Activated naive CD4-positive, alpha-beta T cell treated with anti-CD3 and anti-CD28 coated beads, Interleukin-2, amount 10 ng/mL, durations not matched to agents 7 days and 5 days (primary cell): ENCODE measurements at places on chromosomes 3 and 15.

DNA sequence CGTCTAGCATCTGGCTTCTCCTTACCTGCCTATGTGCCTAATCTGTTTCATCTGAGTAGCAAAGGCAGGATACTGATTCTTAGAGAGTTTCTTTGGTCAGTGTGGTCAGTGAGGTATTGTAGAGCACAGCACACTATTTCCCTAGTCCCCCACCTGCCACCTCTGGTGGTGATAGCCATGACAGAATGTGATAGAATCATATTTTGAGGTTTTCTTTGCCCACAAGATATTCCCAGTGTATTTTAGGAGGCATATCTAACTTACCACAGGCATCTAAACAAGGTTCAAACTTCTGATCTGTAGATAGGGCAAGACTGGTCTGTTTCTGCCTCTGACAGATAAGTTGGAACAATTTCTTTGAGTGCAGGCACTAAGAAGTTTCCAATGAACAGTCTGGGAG, 188.0 kb downstream of the SOX2 start:
- no peak for DNase-seq

DNA sequence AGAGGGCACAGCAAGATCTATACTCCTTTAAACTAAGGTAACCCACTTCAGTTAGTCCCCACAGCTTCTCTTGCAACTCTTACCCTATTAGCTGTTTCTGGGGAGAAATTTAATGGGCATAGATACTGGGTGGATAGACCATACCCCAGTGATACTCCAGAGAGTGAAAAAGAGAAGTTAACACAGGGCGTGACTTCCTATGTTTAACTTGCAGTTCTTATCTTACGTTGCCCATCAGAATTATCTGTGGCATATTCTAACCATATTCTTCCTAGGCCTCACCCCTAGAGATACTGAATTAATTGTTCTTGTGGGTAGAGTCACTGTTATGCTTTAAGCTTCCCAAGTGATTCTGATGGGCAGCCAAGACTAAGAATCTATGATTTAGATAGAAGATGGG, 485.4 kb upstream of the TPRG1 start:
- no peak for DNase-seq

DNA sequence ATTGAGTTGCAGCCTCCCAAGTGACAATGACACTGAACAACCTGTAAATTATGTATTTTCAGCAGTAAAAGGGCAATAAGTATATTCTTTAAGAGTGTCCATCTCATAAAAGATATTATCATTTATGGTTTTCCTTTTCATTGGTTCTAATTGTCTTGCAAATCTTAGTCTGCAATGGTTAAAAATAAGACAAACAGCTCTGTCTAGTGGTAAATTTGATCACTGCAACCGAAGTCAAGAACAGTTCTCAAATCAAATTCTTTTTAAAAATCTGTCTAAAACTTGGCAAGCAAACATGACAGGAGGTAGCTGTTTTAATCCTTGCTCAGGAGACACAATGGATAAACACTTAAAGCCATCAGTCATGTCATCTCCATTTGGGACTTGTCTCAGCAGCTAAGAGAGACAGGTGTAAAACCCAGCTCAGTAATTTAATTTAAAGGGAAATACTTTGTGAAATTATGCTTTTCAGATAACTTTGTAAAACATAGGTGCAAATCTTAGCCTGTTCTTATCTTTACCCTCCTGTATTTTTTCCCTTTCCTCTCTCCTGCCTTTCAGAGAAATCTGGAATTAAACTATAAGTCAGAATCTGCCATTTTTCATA, 150.3 kb upstream of the ARHGEF26 start:
- no peak for DNase-seq

DNA sequence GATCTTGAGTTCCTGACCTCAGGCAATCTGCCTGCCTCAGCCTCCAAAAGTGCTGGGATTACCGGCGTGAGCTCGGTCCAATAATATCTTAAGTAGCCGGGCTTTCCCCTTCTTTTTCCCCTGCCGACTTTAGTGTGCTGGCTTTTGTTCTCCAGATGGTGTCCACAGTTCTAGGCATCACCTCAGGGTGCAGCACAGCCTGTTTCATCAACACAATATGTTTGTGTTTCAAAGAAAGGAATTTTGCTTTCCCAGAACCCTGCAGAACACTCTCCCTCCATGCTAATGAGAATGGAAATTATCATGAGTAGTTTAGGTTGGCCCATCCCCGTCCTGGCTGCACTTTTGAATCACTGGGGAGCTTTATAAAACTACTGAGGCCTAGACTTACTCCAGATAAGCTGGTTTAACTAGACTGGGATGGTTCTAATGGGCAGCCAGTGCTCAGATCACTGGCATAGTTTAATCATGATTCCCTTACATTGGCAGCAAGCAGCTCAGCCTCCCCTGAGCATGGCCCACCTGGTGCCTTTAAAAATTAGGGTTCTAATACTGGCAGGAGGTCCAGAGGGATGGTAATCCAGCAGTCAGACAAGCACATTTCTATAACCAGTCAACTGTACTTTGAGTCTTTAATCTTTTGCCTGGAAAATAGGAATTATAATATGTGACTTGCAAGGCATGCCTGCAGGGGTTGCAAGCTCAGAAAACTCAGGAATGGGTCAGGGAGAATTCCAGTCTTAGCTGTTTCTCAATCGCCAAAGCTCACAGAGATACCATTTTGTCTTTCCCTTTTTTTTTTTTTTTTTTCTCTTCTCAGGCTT, 127.6 kb upstream of the RASGRP1 start:
- DNase-seq, result no peak

- DNase-seq, result no peak
Measured at GRCh38 chr15:76223521-76223920, 87.7 kb downstream of the ETFA start.

- DNase-seq, result no peak
Measured at GRCh38 chr3:37179144-37179967, 5.0 kb upstream of the LRRFIP2 start.

DNA sequence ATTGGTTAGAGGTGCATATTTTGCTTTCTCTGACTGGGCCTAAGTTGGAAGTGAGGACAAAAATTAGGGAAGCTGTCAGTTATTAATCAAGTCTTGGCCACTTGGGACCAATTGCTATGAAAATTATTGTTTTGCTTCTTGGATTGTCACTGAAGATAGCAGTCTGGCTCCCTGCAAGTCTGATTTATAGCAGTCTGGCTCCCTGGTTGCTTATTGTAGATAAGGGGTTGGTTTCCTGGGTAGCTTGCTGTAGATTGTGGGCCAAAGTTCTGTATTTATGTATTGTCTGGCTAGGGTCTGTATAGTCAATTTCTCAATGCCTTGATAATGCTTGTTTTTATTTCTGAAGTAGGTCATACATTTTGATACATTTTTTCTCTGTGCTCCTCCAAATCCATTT, 13.3 kb upstream of the DRD3 start:
- DNase-seq, result no peak

DNA sequence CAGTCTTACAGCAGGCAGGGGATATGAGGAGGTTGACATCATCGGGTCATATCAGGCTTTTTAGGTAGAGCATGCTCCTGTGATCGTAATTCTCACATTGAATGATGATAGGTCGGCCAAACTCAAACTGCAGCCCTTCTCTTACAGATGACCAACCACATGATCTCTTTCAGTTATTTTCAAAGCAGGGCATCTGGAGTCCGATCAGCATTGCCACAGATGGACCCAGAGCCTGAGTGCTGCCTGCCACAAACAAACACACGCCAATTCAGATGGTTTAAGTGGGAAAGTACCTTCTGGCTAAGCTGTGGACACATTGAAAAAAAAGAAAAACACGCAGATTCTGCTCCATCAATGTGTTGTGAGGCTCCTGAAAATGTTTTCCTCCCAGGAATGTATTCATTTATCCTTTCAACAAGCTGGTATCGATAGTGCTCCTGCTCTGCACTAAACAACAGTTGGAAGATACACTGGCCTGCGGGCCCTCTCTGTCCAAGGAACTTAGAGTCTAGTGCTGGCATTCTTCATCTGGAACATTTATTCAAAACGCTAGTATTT, 31.2 kb downstream of the ARPP21 start:
- DNase-seq, result no peak

DNA sequence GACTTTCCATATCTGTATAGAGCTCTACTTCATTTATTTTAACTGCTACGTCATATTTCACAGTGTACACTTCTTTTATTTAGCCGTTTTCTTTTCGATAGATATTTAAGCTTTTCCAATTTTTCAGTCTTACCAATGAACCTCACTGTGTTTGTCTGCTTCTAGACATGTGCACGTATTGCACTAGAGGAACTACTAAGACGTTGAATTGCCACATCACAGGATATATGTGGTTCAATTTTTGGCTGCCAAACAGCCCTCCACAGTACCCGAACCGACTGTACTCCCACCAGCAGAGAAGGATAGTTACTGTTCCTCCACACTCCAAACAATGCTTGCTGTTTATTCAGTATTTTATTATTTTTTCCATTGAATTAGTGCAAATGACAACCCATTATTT, 2.0 kb downstream of the NR1I2 start:
- no peak for DNase-seq

DNA sequence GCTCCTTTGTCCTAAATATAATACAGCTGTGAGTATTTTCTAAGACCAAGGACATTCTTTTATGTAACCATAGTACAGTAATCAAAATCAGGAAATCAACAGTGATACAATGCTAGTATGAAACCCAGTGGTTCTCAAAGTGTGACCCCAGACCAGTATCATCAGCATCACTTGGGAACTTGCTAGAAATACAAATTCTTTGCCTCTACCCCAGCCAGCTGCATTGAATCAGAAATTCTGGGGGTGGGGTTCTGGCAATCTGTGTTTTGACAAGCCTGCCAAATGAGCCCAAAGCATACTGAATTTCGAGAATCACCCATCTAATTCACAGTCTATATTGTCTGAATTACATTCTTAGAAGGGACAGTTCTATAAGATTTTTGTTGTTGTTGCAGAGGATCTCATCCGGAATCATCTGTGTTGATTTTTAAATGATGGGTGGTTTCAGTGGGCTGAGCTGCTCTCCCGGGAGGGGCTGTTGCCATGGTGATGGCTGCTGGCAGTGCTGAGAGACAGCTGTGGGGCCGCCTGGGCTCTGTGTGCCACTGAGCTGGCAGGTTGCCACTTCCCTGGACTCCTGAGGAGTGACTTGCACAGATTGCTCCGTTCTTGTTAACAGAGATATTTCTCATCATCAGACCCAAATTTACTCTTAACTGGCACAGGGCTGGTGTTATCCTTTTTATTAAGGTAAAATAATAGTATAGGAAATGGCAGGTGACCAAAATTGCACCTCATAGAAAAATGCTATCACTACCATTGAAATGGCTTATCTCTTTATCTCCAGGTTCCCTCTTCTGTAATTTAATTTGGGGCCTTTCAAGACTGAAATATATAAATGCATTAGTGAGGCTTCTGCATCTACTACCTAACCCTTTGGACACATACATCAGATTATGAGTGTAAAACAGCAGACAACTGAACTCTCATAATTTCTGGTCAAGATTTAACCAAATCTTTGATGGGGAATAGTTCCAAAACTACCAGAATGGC, 56.5 kb downstream of the NEK11 start:
- DNase-seq, result no peak

DNA sequence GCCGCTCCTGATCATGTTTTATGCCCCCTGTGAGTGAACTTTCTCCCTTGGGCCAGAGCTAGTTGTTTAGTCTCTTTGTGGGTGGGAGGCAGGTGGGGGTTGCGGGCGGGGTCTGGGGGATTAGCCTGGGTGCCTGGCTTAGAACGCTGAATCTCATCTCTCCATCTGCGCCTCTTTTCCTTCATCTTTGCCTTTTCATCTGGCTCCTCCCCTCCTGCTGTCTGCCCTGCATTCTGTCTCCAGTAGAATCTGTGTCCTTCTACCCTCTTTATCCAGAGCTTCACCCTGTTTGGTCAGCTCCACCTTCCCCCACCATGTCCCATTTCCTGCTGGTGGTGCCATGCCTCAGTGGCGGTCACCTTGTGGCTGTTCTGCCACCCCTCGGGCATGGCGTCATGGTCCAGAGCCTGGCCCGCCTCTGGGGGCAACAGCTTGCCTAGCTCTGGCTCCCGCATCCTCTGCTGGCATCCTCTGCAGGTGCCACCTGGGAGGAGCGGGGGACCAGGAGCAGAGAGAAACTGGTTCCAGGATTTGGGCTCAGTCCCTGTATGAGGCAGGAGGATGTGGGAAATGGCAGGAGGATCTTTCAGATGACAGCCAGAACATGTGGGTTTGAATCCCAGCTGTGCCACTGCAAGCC, 44.3 kb downstream of the PDIA5 start:
- no peak for DNase-seq

GRCh38 chr15:69595009-69595791, 142.6 kb downstream of the RPLP1 start:
- DNase-seq, result no peak

DNA sequence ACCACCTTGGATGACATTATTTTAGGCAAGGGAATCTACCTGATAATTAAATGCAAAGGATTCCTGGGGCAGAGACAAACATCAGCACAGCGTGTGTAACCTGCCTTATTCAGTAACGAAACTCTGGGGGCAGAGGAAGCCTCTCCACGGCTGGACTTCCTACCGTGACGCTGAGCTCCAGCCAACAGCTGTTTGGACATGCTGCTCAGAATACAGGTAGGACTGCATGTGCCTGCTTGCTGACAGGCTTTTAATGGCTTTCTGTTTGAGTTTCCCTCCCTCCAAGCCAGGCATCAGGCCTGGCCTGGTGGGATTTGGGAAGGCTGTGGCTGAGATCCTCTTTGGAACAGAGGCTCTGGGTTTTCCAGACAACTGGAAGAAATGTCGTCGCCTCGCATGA, 150.6 kb downstream of the ADAMTS17 start:
- no peak for DNase-seq

DNA sequence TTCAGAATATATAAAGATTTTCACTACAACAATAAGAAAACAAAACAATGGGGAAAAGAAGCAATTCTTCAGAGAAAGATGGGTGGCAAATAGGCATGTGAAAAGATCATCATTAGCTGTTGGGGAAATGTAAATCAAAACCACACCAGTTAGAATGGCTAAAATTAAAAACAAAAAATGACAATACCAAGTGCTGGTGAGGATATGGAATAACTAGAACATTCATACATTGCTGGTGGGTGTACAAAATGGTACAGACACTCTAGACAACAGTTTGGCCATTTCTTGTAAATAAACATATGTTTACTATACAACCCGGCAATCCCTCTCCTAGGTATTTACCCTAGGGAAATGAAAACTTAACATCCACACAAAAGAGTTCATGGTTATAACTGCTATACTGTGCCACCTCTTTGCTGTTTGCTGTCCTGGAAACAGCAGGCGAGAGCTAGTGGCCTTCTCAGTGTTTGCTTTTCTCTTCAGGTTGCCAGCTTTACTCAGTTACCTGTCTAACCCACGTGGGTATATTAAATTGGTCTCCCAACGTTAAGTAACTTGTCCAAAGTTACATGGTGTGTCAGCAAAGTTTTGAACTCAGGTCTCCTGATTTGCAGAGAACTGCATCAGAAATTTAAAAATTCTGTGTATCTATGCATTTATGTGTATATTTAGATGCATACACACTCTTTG, 4.6 kb upstream of the NIT2 start:
- no peak for DNase-seq

DNA sequence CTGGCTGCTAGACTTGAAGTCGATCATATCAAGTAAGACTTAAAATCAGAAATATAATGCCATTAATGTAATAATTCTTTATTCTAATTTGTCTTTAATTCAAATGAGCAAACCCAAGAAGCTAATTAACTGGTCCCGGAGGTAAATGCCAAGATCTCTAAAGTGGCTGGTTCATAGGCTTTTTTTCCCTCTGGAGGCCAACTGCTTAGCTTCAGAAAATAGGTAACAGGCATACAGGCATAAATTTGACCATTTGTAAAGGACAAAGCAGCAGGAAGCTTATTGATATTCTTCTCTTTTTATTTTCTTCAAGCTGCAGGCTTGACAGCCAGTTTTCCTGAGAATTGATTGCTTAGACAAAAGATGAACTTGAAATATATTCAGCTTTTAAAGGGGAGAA, 158.6 kb upstream of the RAP2B start:
- no peak for DNase-seq

- DNase-seq, result no peak
Measured at GRCh38 chr15:69500339-69500738, 47.7 kb downstream of the RPLP1 start.
